ENCODE measurements at places on chromosomes 6 and 20.
A peak's percentile ranks its signal among the peaks of the same experiment; 100 is the strongest.

GRCh38 chr6:121691126-121691551, 255.7 kb downstream of the GJA1 start:
- DNase-seq, result no peak

GRCh38 chr6:108277831-108278230, 17.0 kb upstream of the SNX3 start:
- no peak for DNase-seq

DNA sequence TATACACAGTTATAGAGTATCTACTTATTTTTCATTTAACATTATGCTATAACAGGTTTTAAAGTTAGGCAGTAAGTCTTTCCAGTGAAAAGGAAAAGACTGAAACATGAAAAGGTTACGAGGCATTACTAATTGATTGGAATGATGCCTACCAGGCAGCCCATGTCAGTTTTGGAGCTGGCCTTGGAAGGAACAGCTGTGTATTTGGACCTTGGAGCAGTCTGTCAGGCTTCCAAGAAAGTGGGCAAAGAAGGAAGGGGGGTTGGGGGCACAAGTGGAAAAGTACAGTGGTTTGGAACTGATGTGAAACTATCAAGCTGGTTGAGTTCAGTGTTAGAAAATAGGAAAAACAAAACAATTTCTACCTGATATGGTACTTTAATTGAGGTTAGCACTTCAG, 41.7 kb downstream of the SLC16A10 start:
- DNase-seq, result no peak

DNA sequence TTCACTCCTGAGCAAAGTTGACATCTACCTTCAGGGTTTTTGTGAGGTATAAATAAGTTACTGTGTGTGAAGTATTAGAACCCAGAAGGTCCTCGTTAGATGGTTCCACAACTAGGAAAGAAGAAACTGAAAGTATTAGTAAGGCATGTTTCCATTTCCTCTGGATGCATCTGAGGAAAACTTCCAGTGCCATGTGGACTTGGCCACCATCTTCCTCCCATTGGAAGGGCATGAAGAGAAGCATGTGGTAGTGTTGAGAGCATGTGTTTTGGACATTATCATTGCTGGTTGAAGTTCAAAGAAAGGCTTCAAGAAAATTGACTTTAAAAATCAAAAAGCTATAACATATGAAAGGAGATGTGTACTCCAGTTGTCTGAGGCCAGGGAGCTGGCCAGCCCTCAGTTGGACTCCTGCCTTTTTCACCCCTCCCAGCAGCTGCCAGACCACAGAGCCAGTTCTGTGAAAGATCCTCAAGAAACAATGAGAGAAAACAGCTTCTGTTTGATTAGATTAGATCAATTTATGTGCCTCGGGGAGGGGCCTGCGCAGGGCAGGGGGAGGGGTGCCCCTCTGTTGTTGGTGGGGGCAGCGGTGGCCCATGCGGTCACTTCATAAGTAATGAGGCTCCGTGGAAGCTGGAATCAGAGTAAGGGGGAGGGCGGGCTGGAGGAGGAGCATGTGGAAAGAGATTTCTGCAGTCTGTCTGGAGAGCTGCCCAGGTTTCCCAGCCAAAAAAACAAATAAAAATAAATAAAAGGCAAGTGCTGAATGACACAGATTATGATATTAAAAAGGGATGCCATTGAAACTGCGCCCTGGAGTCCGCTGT, 154.0 kb downstream of the JARID2 start:
- DNase-seq, result peak; percentile 60

DNA sequence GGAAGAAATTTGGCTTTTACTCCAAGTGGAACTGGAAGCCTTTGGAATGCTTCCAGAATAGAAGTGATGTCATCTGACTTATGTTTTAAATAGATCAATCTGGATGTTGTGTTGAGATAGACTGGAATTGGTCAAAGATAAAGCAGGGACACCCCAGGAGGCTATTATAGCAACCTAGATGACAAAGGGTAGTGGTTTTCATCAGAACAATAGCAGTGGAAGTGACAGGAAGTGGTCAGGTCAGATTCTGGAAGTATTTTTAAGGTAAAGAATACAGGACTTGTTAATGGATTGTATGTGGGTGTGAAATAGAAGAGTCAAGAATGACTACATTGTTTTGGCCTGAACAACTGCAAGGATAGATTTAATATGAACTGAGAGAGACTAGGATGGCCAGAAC, 191.4 kb downstream of the ADGRB3 start:
- DNase-seq, result no peak

GRCh38 chr6:163415620-163416556, 1.4 kb downstream of the QKI start:
- DNase-seq, result peak; percentile 39

GRCh38 chr6:111642463-111643158, 36.9 kb upstream of the TRAF3IP2 start:
- peak; percentile 51 for DNase-seq

GRCh38 chr20:8033151-8033841, 13.7 kb upstream of the TMX4 start:
- DNase-seq, result no peak

DNA sequence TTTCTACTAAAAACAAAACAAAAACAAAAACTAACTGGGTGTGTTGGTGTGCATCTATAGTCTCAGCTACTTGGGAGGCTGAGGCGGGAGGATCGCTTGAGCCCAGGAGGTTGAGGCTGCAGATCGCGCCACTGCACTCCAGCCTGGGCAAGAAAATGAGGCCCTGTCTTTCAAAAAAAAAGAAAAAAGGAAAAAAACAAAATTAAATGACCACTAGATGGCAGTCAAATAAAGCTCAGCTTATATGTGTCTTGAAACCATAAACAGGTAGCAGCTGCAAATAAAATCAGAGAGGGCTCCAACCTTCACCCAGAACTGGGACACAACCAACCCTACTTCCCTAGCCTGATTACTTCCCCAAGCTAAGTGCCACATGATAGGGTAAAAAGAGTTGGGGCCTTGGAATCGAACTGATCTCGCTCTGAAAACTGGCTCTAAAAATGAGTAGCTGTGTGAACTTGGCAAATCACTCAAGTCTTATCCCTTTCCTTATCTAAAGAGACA, 67.1 kb upstream of the ADGRF4 start:
- DNase-seq, result peak; percentile 8

GRCh38 chr6:11819486-11819885, 40.9 kb upstream of the ADTRP start:
- no peak for DNase-seq

GRCh38 chr6:166045173-166045859, 122.3 kb downstream of the TBXT start:
- DNase-seq, result no peak

GRCh38 chr6:54515013-54515412, 206.8 kb downstream of the TINAG start:
- DNase-seq, result no peak

DNA sequence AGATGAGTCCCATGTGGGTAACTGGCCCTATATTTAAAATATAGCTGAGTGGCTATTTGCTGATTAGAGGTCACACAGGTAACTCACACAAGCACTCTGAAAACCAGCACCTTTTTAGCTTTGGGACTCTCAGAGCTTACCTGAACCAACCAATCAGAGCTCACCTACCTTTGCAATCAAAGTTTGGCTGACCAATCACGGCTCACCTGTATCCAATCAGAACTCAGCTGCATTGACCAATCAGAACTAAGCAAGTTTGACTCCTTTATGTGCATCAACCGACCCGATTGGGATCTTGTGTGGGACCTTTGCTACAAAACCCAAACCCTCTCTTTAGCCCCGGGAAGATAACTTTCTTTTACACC, 106.8 kb upstream of the NXT1 start:
- no peak for DNase-seq

GRCh38 chr6:140050101-140050995, 675.9 kb upstream of the CITED2 start:
- DNase-seq, result no peak

- no peak for DNase-seq
Observed at GRCh38 chr6:16044211-16044643, 84.7 kb upstream of the MYLIP start.

DNA sequence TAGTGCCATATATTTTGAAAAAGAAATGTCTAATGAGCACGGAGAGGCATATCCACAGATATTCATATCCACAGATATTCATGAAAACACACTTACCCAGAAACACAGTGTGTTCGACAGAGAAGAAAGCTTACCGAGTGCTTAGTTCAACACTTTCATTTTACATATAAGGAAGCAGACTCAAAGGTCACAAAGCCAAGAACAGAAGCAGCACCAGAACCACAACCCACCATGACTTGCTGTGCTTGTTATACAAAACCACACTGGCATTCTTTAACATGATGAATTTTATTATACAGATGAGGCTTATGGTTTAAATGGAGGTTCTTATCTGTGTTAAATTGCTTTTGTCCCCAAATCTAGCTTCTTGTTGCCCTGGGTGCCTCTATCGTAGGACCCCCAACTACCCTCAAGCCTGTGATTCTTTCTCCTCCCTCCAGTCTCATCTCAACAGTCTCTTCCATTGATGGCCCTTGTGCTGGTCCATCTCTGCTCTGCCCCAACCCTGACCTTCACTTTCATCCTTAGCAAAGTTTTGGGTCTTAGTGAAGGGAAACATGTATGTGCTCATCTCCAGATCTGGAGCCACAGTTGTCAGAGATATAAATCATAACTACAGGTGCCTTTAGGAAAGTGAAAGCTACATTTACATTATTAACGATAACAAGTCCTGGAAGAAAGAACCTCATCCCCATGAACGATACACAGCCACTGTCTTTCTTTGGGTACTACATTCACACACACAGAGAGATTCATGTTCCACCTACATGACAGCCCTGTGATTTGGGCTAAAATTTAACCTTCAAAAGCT, 40.0 kb downstream of the SF3B5 start:
- no peak for DNase-seq

- peak; percentile 24 for DNase-seq
Observed at GRCh38 chr20:20410678-20411077, 42.8 kb downstream of the INSM1 start.

DNA sequence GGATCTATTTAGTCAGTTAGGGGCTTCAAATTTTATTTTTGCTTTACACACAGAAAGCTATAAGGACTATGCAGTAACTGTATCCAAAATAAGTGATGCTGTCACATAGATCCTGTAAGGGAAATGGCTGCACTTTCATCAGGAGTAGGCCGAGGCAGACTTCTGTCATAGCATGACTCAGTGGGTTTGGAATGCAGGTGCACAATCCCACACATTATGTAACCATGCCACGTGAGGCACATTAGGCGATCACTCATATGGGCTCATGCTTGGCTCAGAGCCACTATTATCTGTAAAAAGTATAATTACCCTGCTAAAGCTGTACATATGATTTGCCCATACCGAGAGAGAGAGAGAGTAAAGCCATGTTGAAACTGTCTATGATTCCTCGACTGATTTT, 1189.4 kb upstream of the EYS start:
- DNase-seq, result no peak

DNA sequence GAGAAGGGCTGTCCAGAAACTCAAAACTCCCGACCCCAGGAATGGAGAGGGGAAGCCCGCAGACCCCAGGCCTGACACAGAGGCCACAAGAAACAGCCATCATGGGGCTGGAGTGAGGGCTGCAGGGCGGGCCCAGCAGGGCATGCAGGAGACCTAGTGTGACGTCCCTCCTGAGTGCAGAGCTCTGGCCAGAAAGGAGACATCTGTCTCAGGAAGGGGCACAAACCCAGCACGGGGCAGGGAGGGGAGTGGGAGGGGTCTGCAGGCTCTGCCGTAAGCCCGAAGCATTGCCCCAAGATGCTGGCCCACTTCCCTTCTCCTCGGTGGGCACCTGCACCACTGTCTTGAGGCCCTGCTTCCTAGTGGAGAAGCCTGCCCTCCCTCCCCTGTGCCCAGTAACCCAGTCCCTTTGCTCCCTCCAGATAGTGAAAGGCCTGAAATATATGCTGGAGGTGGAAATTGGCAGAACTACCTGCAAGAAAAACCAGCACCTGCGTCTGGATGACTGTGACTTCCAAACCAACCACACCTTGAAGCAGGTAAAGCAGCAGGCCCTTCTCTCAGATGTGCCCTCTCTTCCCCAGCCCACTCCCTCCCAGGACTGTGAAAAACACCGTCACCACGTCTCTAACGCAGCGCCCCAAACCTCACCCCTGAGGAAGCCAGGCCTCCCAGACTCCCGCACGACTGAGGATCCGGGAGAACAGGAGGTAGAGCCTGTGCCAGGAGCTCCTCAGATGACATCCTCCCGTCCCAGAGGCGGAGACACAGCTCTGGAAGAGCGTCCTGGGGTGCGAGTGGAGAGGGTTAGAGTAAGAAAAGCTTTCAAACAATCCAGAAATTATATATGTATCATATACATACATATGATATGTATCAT, 9.7 kb downstream of the CST7 start:
- no peak for DNase-seq

DNA sequence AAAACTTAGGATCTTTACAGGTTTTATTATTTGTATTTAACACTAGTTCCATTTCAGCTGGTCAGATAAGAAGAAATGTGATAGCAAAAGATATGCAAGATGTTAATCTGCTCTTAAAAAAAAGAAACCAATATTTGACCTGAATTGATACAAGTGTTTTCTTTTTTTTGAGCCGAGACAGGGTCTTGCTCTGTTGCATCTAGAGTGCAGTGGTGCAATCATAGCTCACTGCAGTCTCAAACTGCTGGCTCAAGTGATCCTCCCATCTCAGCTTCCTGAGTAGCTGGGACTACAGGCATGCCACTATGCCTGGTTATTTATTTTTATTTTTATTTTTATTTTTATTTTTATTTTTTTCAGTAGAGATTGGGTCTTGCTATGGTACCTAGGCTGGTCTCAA, 133.0 kb downstream of the GMPR start:
- no peak for DNase-seq

Data from nephron progenitor cell (in vitro differentiated cells).